Caudate nucleus (tissue), 63 donors: ENCODE measurements at places on chromosomes 6 and 20.

GRCh38 chr6:13273931-13274706 lies 54.2 kb downstream of the TBC1D7 start:
- DNase-seq = no peak

- no peak for DNase-seq
Measured at GRCh38 chr20:5092765-5093339, 26.9 kb downstream of the PCNA start.

DNA sequence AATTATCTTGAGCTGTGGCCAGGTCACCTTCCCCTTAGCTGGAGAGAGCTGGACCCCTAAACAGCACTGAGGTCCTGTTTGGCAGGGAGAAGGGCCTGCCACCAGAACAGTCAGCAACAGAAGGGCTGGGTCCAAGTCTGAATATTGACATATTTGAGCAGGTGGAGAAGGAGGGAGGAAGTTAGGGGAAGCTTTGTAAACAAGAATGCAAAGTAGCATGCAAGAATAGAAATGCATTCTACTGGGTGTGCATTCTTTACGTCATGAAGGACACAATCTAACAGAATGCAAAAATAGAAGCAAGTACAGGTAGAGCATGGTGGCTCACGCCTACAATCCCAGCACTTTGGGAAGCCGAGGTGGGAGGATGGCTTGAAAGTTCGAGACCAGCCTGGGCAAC lies 100.5 kb downstream of the QRSL1 start:
- no peak for DNase-seq

DNA sequence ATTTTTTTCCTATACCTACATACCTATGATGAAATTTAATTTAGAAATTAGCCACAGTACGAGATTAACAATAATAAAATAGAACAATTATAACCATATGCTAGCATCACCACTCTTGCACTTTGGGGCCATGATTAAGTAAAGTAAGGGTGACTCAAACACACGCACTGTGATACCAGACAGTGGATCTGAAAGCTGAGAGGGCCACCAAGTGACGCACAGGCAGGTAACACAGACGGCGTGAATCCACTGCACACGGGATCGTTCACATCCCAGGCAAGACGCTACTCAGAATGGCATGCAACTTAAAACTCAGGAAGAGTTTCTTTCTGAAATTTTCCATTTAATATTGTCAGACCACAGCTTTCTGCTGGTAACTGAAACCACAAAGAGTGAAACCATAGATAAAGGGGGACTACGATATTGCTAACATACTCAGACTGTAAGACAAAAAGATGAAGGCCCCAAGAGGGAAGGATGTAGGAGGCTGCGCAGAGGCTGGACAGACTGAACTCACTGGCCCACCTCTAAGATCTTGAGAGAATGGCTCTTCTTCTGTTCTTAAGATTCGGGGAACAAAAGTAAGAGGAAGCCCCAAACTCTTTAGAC lies 17.9 kb downstream of the RRBP1 start:
- no peak for DNase-seq

DNA sequence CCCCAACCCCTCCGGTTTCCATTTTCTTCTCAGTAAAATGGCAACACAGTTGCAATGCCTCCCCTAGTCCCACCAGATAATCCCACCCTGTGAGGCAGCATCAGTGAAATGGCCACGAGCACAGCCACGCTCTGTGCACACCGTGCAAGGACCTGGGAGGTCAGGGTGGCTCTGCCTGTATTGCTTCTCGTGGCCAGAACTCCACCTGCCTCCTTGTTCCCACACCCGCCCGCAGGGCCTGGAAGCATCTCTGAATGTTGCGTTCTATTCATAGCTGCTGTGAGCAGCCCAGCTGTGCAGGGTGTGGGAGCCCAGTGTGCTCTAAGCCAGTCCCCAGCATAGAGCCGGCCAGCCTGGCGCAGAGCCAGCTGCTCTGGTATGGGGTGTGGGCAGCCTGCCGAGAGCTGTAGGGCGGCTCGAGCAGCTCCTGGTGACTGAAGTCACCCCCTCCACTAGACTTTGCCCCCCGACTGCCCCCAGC lies 161.1 kb downstream of the DLL1 start:
- DNase-seq = no peak

- no peak for DNase-seq
Measured at GRCh38 chr6:146892613-146893401, 294.0 kb downstream of the ADGB start.

GRCh38 chr6:165274611-165275010 lies 34.8 kb downstream of the C6orf118 start:
- DNase-seq = peak; percentile 22

DNA sequence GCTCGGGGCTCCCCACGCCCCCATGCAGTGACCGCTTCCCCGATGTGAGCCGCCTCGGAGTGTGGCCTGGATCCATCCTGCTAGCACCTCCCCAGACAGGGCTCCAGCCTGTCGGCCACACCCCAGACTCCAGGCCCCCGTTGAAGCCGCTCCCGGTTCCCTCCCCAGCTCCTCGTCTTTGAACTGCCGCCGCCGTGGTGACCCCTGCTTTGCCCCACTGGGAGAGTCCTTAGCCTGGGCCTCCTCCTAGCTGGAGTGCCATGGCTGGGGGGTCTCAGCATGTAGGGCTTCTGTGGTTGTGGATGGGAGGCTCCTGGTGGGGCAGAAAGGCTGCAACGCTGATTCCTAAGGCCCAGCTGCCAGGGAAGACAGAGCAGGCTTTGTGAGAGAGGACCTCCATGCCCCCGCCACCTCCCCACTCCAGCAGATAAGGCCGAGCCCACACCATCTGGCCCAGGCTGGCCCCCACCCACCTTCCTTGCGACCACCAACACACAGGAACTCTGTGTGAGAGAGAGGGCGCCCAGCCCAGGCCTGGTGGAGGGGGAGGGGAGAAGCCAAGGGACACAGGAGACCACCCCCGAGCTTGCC lies 11.4 kb downstream of the FOXS1 start:
- no peak for DNase-seq

DNA sequence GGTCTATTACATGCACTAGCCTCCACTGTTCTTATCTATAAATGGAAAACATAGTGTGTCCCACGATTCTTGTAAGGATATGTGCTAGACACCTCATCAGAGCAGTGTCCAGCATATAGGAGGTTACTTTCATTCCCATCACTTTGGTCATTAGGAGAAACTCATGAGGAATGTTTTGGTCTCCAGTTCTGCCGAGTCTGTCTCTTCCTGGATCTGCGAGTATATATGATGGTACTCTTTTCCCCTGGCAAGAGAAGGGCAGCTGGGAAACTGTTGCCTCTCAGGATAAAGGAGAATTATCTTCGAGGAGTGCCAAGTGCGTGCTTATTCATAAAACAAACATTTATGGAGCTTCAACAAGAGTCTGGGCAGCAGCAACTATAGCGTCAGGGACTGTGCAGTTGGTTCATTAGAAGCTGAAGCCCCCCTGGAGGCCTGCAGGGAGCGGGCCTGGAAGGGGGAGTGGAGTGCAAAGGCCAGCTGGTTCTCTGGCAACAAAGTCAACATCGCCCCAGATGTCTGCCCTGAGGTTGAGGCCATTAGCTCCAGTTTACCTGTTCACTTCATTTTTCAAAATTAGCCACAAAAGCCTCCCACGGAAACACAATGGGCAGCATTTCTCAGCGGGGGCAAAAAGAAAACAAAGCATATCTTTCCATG lies 811.9 kb downstream of the MAFB start:
- no peak for DNase-seq

DNA sequence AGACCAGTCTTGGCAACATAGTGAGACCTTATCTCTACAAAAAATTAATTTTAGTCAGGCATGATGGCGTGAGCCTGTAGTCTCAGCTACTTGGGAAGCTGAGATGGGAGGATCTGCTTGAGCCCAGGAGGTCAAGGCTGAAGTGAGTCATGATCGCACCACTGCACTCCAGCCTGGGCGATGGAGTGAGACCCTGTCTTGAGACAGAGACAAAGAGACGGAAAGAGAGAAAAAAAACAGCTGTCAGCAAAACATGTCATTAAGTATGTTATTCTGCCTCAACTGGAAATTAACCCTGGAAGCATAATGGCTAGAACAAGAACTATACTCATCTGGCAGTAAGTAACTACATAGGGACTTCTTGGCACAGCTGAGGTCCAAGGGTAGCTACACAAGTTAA lies 7.2 kb downstream of the MMS22L start:
- DNase-seq = no peak

DNA sequence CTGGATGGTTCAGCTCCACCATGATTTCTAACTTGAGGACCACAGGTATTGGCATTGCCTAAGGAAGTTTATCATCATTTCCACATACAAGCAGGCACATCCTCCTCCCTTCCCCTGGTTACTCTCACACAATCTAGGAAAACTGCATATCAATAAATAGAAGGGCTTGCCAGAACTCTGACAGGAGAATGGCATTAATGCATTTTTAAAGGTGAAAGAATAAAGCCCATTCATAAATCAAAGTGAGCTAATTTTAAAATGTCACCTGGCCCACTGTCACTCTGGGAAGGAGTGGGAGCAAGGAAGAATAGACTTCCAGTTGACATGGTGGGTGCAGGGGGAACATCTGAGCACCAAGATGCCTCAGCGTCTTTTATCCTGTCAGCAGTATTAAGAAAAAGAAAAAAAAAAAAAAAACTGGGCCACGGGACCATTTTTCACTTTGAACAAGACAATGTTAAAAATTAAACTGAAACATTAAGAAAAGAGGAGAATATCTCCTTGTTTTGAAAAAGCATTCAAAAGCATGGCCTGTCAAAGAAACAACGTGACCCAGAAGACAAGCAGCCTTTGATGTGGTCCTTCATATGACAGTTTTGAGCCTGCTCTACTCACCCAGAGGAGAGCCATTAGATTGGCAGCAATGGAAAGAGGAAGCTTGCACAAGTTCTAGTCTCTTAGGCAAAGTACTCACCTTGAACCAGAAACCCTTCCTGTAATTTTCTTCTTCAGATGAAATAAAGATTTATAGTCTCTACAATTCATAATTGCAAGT lies 39.3 kb upstream of the SMLR1 start:
- no peak for DNase-seq

GRCh38 chr6:83847179-83847578 lies 6.0 kb upstream of the RIPPLY2 start:
- no peak for DNase-seq

DNA sequence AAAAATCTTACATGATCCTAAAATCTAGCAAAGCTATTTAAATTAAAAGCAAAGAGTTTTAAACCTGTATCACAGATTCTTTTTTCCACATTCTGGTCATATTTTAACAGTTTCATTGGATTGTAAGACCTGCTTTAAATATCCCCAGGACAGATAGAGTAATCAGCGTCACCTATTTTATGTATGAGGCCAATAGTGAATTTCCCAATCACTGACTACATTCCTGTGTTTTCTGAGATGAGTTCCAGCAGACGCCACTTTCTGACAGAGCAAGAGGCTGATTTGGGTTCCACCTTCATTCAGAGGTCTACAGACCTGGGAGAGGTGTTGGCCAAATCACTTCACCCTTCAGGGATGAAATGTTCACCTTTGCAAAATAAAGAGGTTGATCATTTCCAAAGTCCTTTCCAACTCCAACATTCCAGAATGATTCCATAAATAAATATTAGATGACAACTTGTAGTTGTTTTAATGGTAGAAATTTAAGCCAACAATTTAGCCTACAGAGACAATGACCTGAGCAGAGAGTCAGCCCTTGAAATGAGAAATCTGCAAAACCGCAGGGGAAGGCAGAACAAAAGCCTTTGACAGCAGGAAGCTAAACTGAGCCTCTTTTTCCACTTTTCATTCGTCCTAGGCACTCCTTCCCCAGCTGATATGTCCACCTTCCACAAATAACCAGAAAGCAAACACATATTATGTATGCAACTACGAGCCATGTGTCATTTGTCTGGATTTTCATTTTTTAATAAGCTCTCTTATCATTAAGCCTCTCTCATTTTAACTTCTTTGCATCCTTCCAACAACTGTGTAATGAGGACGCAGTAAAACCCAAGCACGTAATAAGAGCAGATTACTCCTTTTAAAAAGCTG lies 105.2 kb downstream of the TFAP2A start:
- DNase-seq = no peak

DNA sequence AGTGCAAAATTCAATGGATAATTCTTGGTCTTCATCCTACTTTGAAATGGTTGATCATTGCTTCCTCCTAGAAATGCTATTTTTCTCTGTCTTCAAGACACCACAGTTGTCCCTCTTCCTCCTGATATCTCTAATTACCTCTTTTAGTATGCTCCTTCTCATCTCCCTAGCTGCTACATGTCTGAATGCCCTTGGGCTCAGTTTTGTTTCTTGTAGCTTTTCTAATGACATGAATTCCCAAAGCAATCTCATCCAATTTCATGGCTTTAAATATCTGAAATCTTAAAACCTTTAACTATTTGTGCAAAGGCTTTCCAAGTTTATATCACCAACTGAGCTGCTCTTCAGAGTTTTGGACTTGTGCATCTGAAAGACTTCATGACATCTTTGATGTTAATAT lies 120.2 kb upstream of the RGS17 start:
- no peak for DNase-seq

DNA sequence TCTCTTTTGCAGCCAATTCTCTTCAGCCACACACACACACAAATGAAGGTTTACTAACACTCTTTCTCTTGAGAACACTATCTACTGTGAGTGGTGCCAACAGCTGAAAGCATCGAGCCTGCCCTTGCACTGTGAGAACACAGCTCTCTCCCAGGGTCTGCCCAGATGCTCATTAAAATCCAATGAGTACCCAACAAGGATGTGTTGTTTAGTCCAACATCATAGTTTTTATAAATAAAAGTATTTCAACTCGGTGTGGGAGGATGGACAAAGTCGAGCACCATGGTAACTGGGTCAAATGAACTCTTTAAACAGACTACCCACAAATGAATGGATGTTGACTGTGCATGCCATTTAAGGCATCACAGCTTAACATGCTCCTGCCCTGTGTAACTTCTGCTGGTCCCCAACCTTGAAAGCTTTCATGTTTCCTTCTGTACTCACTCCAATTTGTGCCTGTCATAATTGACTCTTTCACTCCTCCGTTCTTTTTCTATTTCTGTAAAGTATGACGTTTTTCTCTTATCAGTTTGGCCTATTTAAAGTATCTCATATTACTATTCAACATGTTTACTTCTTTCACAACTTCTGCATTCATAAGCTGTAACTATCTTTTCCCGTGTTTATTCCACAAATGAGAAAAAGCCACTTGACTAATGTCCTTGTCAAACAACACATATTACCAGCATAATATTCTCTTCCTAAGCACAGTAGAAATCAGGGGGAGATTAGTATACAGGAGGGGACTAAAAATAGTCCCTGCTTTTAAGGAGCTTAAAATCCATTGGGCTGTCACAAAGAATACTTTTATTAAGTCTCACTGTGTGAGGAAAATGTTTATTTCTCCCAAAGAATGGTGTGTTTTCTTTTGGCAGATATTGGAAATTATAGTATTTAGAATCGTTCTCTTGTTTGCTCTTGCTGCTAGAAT lies 215.4 kb downstream of the RFPL4B start:
- peak; percentile 27 for DNase-seq

- DNase-seq = no peak
Measured at GRCh38 chr20:10291568-10292248, 73.1 kb downstream of the SNAP25 start.

GRCh38 chr6:137794516-137795201 lies 72.4 kb upstream of the TNFAIP3 start:
- no peak for DNase-seq

- no peak for DNase-seq
Measured at GRCh38 chr6:22929311-22929985, 360.1 kb downstream of the HDGFL1 start.

- DNase-seq = no peak
Measured at GRCh38 chr6:2783188-2783963, 18.2 kb downstream of the WRNIP1 start.
